ENCODE measurements at places on chromosomes 1 and 21.

DNA sequence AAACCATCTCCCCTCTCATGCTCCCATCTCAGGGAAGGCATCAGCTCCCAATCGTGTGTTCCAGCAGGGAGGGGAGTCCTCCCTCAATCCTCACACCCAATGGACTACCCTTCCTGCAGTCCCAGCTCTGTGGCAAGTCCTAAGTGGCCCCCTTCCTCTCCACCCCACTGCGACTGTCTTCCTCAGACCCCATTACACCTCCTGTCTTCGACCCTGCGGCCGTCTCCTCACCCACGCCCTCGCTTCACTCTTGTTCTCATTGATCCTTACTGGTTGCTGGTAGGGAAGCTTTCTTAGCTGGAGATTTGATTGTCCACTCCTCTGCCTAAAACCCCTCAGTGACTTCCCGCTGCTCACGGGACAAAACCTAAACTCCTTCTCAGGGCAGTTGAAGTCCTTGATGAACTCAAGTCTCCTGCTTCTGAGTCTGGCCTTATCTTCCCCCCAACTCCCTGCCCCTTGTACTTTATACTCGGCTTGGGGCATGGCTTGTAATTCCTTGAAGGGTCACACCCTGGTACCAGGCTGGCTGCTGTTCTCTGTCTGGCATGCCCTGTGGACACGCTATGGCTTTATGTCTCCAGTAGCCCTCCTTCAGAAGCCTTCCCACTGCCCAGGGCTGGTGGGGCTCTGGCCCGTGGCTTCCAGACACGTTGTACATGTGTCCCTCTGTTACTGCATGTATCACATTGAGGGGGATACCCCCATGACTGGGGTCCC, 2.3 kb upstream of the EPS8L3 start:
- DNase-seq: no peak

- no peak for DNase-seq
These were observed 35.2 kb downstream of the SCYL3 start for GRCh38 chr1:169858467-169858866.

DNA sequence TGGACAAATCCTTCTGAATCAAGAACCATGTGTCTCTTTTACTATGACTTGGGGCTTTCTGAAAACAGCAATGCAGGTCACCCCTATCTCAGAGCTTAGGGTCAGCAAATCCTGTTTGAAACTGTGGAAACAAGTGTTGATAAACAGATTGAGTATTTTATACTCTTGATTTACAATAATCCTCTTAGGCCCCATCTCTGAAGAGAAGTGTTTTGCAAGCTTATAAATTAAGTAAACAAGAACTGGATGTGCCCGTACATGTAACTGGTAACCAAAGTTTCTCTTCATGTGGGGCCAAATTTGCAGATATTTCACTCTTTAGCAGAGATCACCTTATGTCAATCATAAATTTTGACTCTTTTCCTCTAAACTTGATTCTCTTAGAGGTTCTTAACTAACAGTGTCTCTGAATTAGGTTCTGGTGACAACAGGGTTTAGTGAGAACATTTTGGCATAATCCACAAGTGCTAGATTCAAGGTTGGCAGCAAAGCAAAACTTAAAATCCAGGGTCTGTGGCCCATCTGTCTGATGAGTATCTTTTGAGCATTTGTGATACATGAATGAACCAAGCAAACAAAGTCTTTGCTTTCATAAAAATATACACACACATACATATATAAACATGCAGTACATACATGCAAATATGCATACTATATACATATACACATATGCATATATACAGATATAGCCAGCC, 183.0 kb upstream of the HOOK1 start:
- no peak for DNase-seq

DNA sequence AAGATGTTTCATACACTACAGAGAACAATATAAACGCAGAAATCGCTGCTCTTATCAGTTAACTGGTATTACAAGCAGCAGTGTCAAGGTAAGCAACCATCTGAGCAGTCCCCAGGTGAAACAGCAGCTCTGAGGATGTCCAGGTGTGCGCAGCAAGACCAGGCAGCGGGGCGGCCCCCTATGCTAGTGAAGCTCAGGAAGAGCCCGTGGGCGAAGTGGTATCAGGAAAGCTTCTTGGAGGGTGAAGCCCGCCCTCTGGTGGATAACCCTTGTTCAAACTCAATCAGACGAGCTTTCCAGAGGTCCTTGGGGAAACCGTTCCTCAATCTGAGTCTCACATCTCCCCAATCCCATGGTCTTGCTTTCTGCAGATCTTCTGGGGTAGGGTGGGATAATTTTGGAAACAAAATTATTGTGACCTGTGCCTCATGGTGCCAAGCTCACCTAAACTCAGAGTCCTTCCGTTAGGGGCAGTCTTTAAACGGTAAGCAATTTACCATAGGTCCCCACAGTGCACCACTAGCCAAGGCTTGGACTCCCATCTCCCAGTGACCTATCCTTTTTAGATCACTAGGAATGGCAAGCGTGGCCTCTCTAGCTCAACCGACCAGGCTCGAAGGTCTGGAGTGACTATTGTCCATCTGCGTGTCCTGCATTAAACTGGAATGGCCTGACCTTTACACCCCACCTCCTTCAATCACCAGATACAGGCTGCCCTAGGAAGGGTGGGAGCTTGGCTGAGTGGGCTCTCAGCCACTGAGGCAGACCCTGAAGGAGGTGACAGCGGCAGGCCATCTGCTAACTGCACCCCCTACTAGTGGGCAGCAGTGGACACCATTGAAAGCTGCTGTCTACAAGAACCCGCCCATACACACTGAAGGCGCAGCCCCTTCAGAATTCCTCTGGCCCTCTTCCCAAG, 13.6 kb upstream of the FAM110D start:
- DNase-seq: peak; percentile 75

DNA sequence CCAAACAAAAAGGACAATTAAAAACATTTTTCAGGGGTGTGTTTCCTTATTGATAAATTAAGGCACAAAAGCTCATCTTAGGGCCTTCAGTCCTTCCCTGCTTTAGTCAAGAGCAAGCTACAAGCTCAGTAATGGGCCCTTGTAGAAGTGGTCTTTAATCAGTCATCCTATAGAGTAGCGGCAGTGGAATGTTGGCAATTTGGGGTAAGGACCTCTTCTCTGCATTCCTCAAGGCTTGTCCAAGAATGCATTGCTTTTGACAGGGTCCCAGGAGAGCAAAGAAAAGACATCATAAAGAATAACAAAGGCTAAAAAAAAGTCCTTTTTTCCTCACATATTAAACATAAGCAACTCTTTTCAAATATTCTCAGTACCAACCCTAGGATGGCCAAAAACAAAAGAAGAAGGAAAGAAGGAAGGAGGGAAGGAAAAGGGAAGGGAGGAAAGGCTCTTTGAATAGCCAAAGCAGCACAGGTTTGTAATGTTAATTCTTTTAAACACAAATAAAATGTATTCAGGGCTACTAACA, 27.3 kb upstream of the CAMK1G start:
- DNase-seq: no peak

GRCh38 chr1:150999051-150999674, 7.5 kb downstream of the MINDY1 start:
- DNase-seq: peak; percentile 33
